ENCODE measurements at places on chromosomes 5 and 9.
A peak's percentile ranks its signal among the peaks of the same experiment; 100 is the strongest.

DNA sequence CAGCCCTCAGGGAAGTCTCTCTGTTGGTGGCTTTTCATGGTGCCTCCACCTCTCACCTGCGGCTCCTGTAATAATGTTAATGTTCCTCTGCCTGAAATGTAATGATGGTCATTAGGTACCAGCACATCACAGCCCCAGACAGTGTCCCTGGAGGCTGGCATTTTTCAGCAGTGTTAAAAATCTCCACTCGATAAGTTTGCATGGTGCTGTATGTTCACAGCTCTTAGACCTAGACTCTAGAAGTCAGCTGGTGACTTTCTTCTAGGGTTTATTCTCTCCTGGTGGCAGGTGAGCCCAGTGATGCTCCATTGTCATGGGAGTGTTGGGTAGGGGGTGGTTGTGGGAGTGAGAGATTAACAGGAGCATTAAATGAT, 53.1 kb downstream of the GPR107 start:
- no peak for DNase-seq

GRCh38 chr9:4859035-4859434, 66.3 kb downstream of the RCL1 start:
- DNase-seq, result no peak

DNA sequence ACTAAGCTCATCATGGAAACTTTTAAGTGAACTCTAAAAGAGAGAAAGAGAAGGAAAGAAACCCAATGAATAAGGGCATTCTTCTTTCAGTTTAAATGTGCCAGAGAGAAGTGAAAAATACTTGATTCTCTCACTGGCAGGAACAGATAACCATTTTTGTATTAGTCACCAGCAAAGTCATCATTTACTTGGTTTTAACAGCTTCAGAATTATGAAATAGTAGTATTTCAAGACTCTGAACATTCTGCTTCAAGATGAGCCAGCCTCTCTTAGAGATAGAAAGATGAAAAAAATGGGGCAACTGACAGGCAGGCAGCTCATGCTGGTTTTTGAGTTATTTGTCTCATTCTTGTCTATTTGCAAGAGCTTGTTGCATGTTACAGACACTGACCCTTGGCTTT, 103.5 kb downstream of the GCNT1 start:
- no peak for DNase-seq

- DNase-seq, result no peak
Observed at GRCh38 chr5:538271-538771, 14.1 kb upstream of the SLC9A3 start.

GRCh38 chr5:122668552-122668951, 106.3 kb upstream of the SNX2 start:
- no peak for DNase-seq

DNA sequence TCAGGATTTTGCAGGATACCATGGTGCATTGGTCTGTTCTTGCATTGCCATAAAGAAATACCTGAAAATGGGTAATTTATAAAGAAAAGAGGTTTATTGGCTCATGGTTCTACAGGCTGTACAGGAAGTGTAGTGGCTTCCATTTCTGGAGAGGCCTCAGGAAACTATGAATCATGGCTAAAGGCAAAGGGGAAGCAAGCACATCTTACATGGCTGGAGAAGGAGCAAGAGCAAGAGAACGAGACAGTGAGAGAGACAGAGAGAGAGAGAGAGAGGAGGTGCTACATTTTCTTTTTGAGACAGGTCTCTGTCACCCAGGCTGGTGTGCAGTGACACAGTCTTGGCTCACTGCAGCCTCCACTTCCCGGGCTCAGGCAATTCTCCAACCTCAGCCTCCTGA, 43.9 kb downstream of the P4HA2 start:
- DNase-seq, result no peak

GRCh38 chr5:65828022-65828896, 98.1 kb upstream of the ERBIN start:
- no peak for DNase-seq

DNA sequence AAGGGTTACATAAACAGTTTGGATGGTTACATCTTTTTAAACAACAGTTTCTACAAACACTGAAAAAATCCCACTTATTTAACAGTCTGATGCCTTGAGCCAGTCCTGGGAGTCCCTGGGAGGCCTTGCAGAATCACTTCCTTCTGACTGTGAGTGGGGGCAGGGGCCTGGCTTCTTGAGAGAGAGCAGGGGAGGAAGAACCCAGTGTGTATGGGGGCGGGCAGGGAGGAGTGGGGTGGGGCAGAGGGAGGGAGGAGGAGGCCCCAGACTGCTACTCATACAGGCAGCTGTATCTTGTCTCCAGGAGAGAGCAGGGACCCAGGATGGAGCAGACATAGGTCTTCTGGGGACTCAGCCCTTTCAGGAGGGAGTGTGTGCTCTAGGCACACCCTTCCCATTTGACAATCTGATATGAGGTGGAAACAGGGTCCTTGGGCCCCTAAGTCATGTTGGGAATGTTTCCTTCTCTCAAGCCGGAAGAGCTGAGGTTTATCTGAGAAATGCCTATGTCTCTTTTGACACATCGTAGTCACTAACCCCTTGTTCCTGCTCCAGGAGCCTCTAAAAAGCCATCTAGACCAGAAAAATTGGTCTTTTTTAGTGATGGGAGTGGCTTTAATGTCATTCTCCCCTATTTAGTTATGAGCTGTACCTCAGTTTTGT, 52.8 kb downstream of the IRF1 start:
- DNase-seq, result peak; percentile 30

- DNase-seq, result no peak
Observed at GRCh38 chr5:67409126-67409777, 212.7 kb upstream of the CD180 start.

DNA sequence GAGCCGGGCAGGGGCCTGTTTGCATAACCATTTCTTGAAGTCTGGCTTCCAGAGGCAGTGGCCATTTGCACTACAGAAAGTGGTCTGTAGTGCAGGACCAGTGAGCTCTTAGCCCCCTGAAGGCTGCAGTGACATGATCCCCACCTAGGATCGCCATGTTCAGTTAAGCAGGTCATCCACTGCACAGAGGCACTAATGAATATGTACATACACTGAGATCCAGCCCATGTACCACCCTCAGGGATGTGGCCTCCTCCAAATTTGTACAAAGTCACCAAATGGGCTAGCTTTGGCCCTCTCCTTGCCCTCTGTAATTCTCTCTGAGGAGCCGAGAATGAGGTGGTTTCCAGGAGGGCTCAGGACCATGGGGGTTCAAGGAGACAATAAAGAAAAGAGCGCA, 8.3 kb upstream of the SUSD3 start:
- no peak for DNase-seq

GRCh38 chr5:12250454-12250853, 346.2 kb upstream of the CTNND2 start:
- no peak for DNase-seq

DNA sequence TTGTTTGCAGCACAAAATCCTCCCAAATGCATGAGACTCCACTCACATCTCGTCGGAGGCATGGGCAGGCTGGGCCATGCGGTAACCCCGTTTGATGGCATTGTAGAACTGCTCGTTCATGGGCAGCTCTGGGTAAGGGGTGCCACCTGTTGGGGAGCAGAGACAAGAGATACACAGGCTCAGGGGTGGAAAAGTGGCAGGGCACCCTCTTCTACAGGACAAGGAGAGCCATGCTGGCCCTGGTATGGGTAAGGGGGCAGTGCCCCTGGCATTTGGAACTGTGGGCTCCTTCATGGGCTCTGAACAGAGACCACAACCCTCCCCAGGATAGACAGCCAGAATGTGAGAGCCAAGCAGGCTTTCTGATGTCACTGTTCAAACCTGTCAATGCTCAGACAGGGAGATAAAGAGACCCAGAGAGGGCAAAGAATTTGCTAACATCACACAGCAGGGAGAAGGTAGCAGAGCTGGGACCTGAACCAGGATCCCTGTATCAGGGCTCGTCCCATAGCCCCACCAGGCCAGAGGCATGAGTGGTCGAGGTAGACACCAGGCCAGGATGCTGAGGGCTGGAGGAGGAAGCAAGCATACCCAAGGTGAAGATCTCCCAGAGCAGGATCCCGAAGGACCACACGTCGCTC, 33.2 kb upstream of the CSF1R start:
- no peak for DNase-seq

DNA sequence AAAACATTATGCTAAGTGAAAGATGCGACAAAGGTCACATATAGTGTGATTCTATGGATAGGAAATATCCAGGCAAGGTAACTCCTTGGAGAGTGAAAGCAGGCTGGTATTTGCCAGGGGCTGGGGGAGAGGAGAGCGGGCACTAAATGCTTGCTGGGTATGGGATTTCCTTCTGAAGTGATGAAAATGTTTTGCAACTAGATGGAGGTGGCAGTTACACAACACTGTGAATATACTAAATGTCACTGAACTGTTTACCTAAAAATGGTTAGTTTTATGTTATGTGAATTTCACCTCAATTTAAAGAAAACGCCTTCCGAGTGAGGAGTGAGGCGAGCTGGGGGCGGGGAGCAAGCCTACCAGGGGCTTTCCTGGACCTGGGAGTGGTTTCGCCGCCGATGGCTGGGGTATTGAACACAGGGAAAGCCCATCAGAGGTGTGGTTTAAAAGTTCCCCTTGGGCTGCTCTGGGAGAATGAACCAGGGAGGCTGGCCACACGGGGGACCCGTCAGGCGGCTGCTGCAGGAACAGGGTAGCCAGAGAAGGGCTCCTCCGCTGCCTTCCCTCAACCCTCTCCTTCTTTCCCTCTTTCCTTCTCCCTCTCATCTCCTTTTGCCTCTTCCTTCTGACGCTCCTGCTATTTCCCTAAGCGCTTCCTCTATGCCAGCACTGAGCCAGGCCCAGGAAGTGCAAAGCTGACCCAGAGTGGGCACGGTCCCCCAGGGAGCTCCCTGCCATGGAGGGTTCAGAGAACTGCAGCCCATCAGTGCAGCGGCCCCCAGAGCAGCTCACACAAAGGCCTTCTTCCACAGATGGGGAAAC, 4.9 kb downstream of the AKNA start:
- peak; percentile 68 for DNase-seq

GRCh38 chr9:33880211-33881089, 63.5 kb downstream of the UBE2R2 start:
- no peak for DNase-seq

DNA sequence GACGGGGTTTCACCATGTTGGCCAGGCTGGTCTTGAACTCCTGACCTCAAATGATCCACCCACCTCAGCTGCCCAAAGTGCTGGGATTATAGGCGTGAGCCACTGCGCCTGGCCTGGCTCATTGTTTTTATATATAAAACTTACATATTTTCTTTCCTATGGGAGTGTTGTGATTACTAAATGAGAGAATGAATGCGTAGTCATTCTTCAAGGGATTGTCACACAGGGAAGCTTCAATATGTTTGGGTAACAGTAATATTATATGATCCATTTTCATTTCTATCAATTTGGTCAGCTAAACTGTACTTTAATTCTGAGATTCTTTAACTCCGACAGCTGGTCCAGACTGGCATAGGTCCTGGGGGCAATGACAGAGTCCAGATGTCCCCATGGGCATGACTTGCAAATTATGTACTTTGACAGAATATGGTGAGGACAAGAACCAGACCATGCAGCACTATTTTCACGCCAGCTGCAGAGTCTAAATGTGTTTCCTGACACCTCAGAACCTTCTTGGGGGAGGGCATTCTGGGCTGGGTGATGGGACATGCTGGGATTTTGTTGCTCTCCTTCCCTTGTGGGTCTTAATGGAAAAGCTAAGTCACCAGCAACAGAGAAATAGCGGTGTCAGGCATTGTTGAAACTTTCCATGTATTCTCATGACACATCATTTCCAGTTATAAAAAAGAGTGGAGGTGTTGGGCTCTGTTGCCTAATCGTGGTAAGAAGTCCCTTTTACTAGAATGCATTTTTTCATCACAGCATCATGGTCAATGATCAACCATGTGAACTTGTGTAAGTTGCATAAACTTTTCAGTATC, 40.9 kb upstream of the TNC start:
- DNase-seq, result no peak

DNA sequence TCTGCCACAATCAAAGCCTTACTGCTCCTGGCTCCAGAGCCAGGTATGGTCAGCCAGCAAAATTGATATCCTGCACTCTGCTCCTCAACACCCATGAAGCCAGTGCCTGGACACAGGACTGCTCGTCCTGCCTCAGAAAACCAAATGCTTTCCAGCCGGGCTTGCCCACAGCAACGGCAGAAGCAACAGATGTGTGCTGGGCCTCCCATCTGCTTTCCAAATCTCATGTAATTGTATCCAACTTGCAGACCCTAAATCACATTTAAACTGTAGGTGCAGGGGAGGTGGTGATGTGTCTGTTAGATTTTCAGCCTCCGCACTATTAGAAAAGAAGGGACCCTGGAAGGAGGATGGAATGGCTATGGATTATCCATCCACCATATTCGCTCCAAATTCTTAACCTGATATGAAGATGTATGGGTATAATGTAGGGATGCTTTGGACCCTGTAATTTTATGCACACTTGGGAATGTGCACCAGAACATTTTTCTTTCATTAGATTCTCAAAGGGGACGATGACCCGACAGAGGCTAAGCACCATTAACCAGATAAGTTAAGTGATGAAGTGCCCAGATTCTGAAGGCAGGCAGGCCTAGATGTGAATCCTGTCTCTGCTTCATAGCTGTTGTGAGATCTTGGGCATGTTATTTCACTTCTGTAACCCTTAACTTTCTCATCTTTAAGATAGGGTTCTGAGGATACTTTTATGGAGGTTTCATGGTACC, 58.2 kb downstream of the EXOSC2 start:
- no peak for DNase-seq

- DNase-seq, result no peak
Observed at GRCh38 chr9:134545543-134546245, 95.9 kb upstream of the COL5A1 start.

DNA sequence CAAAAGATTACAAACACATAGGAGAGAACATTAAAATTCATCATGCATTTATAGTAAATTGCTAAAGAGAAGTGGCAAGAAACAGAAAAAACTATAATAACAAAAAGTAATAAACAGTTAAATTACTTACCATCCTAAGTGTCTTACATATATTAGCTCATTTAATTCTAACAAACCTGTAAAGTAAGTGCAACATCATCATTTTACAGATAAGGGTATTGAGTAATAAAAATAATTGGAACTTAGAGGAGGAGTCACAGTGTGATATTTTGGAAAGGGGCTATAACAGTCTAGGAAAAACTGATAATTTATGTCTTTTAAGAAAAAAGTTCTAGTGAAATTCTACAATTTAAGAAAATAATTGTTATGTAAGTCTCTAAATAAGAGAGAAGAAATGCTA, 592.8 kb downstream of the DMRTA1 start:
- no peak for DNase-seq

- DNase-seq, result no peak
Observed at GRCh38 chr9:19375538-19375937, 4.5 kb downstream of the RPS6 start.

DNA sequence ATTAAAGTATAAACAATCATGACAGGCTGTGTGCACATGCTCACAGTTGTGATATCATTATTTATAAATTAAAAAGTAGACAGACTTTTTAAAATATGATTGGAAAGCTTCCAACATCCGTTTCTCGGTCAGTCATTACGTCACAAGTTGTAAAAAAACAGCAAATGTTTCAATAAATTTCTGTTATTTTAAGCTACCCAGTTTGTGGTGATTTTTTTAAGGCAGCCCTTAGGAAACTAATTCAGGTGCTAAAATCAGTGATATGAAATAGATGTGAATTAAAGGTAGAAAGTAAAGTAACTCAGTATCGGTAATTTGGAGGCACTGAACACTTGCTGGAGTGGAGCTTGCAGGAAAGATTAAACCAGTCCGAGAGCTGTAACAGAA, 1.2 kb downstream of the CCNH start:
- DNase-seq, result no peak

- no peak for DNase-seq
Observed at GRCh38 chr9:117435630-117436261, 20.9 kb upstream of the ASTN2 start.

Measured in stimulated activated CD4-positive, alpha-beta T cell treated with anti-CD3 and anti-CD28 coated beads, Interleukin-15, amount 100 ng/mL, for 1 hour (primary cell).